CD4-positive, alpha-beta T cell treated with Interleukin-17A for 1 hour (primary cell): ENCODE measurements at places on chromosomes 13 and 19.

DNA sequence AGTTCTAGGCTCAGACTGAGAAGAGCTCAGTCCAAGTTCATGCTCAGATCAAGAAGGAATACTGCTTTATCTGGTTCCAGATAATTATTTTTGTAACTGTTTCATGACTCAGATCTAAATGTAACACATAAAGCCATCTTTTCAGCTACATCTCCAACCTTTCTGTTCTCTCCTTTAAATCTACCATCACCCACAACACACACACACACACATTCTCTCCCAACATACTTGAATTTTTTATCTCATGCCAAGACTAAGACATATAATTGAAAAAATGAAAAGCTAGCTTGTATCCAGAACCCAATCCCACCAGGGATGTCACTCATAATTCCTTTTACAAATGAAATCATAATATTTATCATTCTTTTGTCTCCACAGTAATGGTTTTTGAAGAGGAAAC lies 7.6 kb downstream of the KATNAL1 start:
- no peak for DNase-seq

- no peak for DNase-seq
Measured at GRCh38 chr13:51856998-51857397, 4.8 kb upstream of the CCDC70 start.

- DNase-seq, result no peak
Measured at GRCh38 chr19:54389553-54389952, 24.8 kb upstream of the LAIR1 start.

- DNase-seq, result no peak
Measured at GRCh38 chr19:11204076-11204602, 6.8 kb upstream of the KANK2 start.

DNA sequence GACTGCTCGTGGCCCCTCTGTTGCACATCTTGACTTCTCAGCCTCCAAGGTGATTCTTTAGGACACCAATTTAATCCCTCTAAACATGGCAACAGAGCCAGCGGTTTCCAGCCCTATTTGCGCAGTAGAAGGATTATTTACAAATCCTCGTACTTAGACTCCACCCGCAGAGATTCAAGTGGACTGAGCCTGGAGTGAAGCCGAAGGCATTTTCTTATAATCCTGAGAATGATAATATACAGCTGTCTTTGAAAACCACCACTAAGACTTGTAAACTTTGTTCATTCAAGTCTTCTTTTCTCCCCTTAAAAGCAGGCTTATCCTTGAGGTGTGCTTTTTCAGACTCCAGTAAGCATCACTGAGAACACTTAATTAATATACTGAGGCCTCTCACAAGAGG lies 4.8 kb upstream of the DPRX start:
- no peak for DNase-seq

- no peak for DNase-seq
Measured at GRCh38 chr13:36601186-36601585, 72.6 kb upstream of the SERTM1 start.
